ENCODE measurements at places on chromosomes 11 and 22.

DNA sequence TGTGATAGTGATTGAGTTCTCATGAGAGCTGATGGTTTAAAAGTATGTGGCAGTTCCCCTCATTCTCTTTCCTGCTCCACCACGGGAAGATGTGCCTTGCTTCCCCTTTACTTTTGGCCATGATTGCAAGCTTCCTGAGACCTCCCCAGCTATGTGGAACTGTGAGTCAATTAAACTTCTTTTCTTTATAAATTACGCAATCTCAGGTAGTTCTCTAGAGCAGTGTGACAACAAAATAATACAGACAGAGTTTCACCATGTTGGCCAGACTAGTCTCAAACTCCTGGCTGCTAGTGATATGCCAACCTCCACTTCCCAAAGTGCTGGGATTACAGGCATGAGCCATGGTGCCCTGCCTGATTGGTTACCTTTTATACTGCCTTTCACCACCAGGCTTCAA lies 755.2 kb downstream of the METTL15 start:
- no peak for DNase-seq

GRCh38 chr22:19127329-19128008 lies 3.6 kb upstream of the TSSK2 start:
- no peak for DNase-seq

DNA sequence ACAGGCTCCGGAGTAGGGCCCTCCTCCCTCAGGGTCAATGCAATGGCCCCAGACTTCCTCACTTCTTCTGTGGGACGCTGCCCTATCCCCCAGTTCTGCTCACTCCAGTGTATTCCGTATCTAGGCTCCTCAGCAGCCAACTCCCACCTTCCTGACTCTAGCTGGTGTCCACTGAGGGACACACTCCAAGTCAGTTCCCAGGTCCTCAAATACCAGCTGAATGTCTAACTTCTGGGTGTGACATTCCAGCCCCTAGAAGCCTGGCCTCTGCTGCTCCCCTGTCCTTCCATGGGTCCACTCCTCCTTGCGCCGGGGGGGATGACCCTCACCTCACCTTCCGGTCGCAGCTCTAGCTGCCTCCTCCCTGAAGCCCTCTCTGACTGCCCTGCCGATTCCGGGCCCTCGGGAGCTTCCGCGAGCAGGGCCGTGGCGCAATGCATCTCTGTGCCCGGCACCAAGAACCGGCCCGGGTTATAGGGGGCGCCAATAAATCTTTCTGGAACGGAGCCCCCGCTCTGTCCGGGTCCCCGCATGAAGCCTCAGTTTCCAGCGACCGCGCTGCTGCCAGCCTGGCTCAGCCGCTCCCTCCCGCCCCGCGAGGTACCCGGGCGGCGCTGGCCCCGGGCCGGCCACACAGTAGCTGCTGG lies 15.4 kb downstream of the BAD start:
- peak; percentile 43 for DNase-seq

DNA sequence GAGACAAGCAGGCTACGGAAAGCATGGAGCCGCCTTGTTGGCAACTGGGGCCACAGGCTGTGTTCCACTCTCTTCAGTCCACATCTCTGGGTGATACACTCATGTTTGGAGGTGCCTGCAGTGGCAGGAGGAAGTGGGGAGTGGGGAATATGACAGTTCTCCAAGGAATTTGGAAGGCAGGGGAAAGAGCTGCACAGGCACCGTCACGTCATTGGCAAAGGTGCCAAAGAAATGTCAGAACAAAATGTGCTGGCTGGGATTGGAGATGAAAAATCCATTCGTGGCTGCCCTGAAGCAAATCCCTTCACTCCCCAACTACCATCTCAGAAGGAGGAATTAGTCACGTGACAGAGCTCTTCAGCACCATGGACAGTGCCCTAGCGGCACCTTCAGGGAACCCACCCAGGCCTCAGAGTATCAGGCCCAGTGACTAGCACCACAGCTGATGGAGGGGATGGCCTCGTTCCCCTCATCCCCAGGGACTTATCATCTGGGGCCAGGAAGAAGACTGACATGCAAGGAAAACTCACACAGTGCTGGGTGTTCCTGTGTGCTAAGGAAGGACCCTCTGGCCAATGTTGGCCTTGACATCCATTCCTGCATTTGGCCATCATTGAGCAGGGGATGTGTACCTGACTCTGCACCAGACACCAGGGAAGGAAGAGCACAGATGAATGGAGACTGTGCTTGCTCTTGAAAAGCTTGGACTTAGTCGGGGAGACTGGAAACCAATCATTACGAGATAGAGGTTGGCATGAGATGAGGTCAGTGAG lies 48.5 kb upstream of the PRDM11 start:
- DNase-seq = no peak

- peak; percentile 9 for DNase-seq
These were observed 59.9 kb upstream of the RRAS2 start for GRCh38 chr11:14418801-14419417.

DNA sequence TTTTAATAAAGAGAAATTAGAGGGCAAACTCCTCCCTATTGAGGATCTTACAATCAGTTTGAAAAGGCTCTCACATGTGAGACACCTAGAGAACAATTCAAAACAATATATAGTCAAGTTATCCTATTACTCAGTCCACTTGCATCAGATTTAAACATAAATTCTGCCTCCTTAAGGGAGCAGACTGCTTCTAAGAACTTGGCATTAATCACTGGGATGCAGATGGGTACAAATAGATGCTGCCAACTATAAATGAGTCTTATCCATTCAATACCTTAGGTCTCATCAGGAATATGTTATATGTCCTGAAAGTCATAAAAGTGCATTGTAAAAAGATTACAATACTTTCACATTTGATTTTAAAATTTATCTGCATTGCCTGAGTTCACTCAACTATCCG lies 269.3 kb upstream of the KIRREL3 start:
- no peak for DNase-seq

DNA sequence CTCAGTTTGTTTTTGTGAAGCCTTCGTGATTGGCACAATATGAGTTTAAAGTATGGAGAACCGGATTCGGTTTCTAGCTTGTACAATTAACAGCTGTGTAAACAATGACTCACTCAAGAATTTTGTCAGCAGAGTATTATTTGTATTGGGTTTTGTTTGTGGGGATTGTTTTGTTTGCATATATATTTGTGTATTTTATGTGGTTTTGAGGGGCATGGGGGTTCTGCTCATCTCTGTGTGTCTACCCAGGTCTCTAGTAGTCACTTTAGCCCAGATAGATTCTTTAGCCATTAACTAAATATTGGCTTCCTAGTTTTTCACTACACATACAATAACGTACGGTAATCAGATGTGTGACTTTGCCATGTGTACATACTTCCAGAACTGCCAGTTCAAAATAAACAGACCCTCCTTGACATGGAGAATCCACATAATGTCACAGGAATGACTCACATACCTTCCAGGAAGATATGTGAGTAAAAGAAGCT lies 7.5 kb upstream of the MS4A7 start:
- DNase-seq = peak; percentile 56

DNA sequence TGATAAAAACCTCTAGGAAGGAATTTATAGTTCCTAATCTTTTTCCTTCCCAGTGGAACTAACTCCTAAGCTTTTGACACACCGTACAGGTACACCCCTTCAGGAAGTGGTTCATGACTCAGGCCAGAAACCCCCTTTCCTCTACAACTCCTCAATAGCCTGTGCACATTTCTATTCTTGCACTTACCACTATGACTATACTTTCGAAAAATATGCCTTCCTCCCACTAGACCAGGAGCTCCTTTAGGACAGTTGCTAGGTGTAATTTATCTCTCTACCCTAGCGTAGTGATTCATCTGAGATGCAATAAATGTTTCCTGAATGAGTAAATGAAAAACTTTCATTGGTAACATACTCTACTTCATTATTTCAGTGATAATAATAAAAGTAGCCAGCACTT lies 14.5 kb downstream of the MAP6 start:
- no peak for DNase-seq

GRCh38 chr11:3091081-3091845 lies 34.0 kb upstream of the CARS1 start:
- no peak for DNase-seq

DNA sequence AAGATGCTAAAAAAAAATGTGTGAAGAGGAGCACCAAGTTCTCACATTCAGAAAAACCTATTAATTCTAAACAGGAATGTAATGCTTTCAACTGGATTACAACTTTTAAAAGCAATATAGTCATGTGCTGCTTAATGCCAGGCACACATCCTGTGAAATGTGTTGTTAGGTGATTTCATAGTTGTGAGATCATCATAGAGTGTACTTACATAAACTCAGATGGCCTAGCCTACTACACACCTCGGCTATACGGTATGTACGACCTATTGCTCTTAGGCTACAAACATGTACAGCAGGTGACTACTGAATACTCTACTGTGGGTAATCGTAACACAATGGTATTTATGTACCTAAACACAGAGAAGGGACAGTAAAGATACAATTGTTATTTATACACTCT lies 142.3 kb downstream of the RBFOX2 start:
- no peak for DNase-seq

GRCh38 chr11:24624432-24624831 lies 127.6 kb downstream of the LUZP2 start:
- no peak for DNase-seq

DNA sequence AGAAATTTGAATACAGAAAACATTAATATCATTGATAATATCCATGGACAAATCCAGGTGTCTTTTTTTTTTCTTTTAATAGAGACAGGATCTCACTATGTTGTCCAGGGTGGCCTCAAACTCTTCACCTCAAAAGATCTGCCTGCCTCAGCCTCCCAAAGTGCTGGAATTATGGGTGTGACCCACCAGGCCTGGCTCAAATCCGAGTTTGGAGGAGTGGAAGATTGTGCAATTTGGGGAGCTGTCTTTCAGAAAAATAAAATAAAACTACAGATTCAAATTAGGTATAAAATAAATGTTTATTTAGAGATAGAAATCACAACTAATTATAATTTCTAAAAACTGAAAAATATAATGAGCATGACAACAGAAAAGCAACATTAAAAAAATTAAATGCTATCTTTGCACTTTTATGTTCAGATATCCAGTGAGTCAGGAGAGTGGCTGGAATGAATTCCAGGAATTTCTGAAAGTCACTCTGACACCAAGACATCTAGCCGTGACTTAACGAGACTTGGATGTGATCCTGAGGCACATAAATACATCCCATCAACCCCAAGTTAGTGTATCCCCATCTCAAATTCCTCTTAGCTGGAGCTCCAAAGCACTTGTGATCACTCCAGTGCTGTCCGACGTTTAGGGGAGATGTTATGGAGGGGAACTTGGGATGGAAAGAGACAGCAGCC lies 128.6 kb upstream of the THY1 start:
- no peak for DNase-seq
